ENCODE measurements at places on chromosomes 12 and 14.

DNA sequence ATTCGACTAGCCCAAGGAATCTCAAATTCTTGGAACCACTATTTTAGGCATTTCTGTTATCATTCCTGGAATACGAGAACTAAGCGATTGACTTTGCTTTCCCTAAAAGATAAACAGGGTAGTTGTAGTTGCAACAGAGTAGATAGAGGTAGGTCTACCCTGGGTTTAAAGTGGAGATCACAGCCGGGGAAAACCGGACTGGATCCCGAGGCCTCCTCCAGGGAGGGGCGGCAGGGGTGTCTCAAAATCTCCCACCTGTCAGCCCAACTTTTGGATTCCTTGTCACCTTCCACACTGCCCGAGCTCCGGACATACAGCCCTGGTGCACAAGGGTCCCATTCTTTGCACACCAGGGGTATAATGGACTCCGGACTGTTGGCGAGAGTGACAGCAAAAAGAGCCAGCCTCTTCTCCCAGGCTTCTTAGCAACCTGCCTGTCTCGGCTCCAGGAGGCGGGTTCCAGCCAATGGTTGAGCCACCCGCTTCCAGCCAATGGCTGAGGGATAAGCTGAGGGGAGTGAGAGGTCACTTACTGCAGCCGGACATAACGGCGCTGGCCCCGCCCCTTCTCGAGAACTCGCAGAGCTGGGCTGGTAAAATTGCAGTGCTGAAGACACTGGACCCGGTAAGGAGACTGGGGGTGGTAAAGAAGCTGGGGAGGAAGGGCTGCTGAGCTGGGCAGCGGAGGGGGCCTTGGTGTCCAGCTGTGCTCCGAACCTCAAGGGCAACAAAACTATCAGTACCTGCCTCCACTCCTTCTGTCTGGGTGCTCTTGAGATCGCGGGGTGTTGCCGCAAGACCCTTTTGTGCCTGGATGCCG is at the start of gene SUOX:
TSS of gene SUOX (plus strand) at position 562 of the 820 bp plus-strand sequence. CDS start 4,946 bp downstream, outside the sequence.
- DNase-seq, result peak; percentile 94

- no peak for DNase-seq
Measured at GRCh38 chr12:121740847-121741246, 28.3 kb downstream of the TMEM120B start.

GRCh38 chr14:32813401-32813800 is 125.3 kb upstream of the NPAS3 start:
- no peak for DNase-seq

- no peak for DNase-seq
Measured at GRCh38 chr12:127174881-127175280, 1092.1 kb upstream of the TMEM132C start.

DNA sequence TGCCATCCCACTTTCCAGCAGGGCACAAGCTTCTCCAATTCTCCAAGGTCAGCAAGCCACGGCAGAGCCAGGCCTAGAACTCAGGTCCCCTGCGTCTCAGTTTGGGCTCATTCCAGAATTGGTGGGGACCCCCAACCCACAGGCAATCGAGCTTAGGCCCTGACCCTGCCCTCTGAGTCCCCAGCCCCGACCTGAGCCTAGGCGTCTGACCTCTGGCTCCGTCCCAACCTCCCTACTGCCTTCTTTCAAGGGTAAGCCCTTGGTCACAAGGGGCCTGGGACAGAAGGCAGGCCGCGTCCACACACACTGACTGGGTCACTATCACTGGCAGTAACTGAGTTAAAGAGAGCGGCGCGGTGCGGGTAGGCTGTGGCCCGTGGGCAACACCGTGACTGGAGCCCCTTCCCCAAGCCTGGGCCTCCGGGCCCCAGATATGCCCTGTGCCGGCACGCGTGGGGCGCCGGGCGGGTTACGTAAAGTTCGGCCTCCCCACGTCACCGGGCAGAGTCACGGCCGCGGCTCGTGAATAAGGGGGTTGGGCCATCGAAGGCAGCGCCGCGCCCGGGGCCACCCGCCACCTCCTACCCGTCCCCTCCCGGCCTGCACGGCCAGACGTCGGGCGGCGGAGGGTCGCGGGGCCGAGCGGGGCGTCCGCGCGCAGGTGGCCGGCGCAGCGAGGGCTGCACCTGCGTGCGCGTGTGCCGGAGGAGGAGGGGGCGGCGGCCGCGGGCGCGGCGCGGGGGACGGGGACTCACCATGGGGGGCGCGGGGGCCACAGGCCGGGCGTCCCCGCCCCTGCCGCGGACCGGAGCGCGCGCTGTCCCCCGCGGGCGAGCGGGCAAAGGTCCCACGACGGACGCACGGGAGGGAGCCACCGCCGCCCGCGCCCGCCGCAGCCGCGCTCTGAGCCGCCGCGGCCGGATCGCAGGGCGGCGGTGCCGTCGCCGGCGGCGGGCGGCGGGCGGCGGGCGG is 516 bp downstream of the ANKRD9 start:
- peak; percentile 35 for DNase-seq

DNA sequence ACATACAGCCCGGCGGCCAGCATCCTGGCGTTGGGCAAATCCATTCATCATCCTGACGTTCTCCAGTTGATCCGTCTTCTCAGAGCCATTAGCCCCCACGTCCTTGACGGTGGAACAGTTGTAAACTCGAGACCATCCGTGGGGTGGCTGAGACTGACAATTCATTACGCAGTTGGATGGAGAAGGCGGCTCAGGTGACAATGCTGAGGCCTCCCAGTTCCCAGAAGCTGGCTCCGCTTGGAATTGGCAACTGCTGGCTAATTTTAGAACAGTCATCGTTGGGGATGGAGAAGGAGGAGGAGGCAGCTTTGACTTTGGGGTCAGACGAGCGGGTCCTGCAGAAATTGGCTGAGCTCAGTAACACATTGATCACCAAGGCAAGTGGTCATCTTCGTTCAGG is 186.5 kb downstream of the PHETA1 start:
- no peak for DNase-seq

DNA sequence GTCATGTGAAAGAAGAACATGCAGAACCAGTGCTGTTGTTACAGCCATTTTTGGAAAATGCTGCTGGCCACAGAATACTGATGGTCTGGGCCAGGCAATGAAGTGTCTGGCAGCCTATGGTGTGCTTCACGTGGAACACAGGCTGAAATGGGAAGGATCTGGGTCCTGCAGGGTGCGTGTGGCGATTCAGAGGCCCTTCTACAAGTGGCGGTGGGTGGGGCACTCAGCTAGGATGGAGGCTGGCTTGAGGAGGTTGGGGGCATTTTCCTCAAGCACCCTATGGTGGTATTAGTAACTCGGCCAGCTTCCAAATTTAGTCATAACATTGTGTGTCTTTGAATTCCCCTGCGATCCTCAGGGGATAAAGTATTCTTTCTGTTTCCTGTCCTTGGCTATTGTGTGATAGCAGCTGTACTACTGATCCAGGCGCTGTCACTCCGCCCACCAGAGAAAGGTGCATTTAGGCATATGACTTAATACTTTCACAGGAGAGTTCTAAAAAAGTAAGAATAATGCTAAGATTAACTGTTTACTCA is 9.2 kb upstream of the RAD52 start:
- no peak for DNase-seq

GRCh38 chr14:41668356-41668755 is 61.7 kb downstream of the LRFN5 start:
- no peak for DNase-seq

DNA sequence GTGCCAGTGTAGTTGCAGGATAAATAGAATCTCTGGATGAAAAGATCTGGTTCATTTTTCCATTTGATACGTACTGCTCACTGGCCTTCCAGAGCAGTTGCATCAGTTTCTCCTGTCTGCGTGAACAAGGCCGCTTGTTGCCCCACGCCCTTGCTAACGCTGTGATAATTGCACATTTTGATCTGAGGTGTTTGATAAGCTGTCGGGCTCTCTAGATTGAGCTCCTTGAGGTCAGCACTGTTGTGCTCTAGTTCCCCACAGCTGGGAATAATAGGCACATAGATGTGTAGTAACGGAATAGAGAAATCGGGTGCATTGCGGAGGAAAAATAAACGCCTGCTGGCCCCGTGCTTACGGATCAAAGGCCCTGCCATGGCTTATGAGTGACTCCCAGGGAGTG is 42.8 kb upstream of the TRAF3 start:
- DNase-seq, result no peak

GRCh38 chr14:87097015-87097414 is 896.0 kb downstream of the GALC start:
- DNase-seq, result no peak

DNA sequence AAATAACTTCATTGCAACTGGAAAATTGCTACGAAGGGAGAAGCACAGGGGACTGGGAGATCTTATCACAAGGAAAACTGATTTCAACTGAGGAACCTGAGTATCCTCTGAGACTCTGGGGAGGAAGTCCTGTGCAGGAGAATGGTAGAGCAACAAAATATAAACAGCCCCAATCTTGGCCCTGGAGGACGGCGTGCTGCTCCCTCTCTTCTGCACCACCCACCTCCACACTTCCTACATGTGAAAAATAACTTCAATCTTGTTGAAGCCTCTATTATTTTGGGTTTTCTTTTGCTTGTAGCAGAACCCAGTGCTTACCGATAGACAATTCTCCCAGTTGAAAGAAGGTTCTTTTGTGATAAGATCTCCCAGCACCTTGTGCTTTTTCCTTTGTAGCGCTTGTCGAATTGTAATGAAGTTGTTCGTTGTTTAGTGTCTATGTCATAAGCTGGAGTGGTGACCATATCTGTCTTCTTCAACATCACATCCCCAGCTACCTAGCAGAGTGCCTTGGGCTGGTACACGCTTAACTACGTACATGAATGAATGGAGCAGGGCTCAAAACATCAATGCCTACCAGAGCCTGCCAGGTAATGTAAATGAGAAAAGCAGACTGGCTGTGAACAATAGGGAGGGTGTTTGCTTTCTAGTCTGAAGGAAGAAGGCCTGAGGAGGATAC is 2.8 kb upstream of the CD4 start:
- DNase-seq, result no peak

GRCh38 chr12:109277255-109277898 is 31.7 kb downstream of the FOXN4 start:
- no peak for DNase-seq

GRCh38 chr12:62789851-62790250 is 145.1 kb downstream of the PPM1H start:
- DNase-seq, result no peak

GRCh38 chr14:50941151-50941550 is 3.1 kb downstream of the PYGL start:
- no peak for DNase-seq

GRCh38 chr14:19800282-19801117 is 3.1 kb upstream of the OR4N2 start:
- no peak for DNase-seq

GRCh38 chr14:25953532-25954139 is 644.2 kb downstream of the NOVA1 start:
- DNase-seq, result no peak

All from HEK293T (cell line).